ENCODE measurements at places on chromosomes 3 and 15. TPM values are rescaled to one million over a fixed set of nuclear protein-coding genes. Genes with fewer than 3 reads are reported as not detected.

The GPR15 gene
- total RNA-seq: not detected

The LRTM1 gene
- total RNA-seq: not detected

The HCN4 gene
- total RNA-seq: 0.29 TPM

The ERICH6 gene
- not detected for total RNA-seq

The MGLL gene
- 7.8 TPM for total RNA-seq

The TM4SF4 gene
- total RNA-seq: 2.7 TPM

The SOX14 gene
- not detected for total RNA-seq

The AMIGO3 gene
- total RNA-seq: not detected

The SLC12A1 gene
- total RNA-seq: not detected

The CCR9 gene
- not detected for total RNA-seq

The FGF12 gene
- total RNA-seq: 0.41 TPM

The EPHB3 gene
- 5.6 TPM for total RNA-seq

The ALCAM gene
- 0.41 TPM for total RNA-seq

The STAG1 gene
- 33.3 TPM for total RNA-seq

The MESP2 gene
- total RNA-seq: 0.70 TPM

The ACVR2B gene
- total RNA-seq: 20.8 TPM

The GHSR gene
- total RNA-seq: not detected

The NRG4 gene
- 0.95 TPM for total RNA-seq

The GOLGA6D gene
- not detected for total RNA-seq

The MESP1 gene
- 1.00 TPM for total RNA-seq

The CACNA2D2 gene
- total RNA-seq: 0.25 TPM

The TEX55 gene
- total RNA-seq: not detected

The LNP1 gene
- total RNA-seq: 3.3 TPM

The CIDEC gene
- 1.9 TPM for total RNA-seq

The LMCD1 gene
- 23.9 TPM for total RNA-seq

The NEK10 gene
- 0.39 TPM for total RNA-seq

The SERINC4 gene
- total RNA-seq: 0.23 TPM

The PRR23C gene
- not detected for total RNA-seq

The LSAMP gene
- not detected for total RNA-seq

The RARB gene
- 3.8 TPM for total RNA-seq

The LRRC15 gene
- total RNA-seq: 0.16 TPM

The DLEC1 gene
- 0.35 TPM for total RNA-seq

The CALML4 gene
- 19.5 TPM for total RNA-seq

The SPTBN5 gene
- total RNA-seq: 2.3 TPM

The CCDC33 gene
- total RNA-seq: not detected

The CPEB1 gene
- 0.82 TPM for total RNA-seq

The NOX5 gene
- not detected for total RNA-seq

The SLC28A1 gene
- not detected for total RNA-seq

The TGM4 gene
- total RNA-seq: not detected

The CCDC14 gene
- 43.5 TPM for total RNA-seq

The FGD5 gene
- total RNA-seq: 0.16 TPM

The GUCA1C gene
- total RNA-seq: not detected

The GABRR3 gene
- not detected for total RNA-seq

The HRG gene
- total RNA-seq: not detected

The PRTG gene
- total RNA-seq: 39.1 TPM

Measured in Caco-2 (cell line).